ENCODE measurements at places on chromosomes 7 and 10.

DNA sequence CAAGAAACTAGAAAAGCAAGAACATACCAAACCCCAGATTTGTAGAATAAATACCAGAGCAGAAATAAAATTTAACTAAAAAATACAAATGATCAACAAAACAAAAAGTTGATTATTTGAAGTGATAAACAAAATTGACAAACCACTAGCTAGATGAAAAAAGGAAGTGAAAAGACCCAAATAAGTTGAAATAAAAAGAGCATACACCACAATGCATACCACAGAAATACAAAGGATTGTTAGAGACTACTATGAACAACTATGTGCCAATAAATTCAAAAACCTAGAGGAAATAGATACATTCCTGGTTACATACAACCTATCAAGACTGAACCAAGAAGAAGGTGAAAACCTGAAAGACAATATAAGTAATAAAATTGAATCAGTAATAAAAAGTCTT lies 333.4 kb downstream of the SH2D4B start:
- DNase-seq: no peak

DNA sequence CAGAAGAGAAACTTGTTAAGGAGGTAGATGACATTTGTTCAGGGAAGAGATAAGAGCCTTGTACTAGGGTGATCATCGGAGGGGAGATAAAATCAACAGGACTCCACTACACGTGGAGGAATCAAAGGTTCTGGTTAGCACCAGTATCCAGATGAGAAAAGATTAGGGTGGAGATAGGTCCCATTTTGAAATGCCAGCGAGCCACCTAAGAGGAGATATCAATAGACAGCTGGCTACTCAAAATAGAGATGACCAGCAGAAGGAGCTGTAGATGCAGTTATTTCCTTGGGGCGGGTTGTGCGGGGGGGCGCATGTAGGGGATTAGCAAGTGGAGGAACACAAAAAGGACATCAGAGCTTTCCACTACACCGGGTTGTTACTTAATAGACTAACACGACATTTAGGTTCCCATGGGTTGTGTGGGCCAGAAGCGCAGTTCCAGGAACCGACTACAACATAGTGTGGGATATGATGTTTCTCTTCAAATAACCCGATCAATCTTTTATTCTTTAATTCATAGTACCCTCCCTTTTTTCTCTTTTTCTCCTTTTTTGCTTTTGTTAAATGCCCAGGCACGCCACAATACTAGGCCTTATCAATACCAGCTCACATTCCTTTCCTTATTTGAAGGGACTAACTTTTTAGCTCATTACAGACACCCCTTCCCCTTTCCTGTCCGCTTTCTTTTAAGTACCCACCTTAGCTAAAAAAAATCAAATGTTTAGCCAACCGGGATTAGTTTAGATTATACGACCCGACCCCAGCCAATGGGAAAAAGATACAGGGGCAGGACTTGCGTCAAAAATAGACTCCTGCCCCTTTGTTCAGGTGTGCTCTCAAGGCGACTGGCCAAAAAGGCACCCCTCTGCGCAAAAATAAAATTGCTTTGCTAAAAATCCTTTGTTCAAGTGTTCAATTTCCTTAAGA lies 2.0 kb upstream of the KIF11 start:
- peak; percentile 8 for DNase-seq

- no peak for DNase-seq
Observed at GRCh38 chr7:74399006-74399405, 54.7 kb upstream of the GTF2IRD1 start.

GRCh38 chr7:80772347-80772993 lies 134.0 kb downstream of the CD36 start:
- DNase-seq: no peak

GRCh38 chr7:111676811-111677210 lies 114.5 kb upstream of the IMMP2L start:
- DNase-seq: no peak

DNA sequence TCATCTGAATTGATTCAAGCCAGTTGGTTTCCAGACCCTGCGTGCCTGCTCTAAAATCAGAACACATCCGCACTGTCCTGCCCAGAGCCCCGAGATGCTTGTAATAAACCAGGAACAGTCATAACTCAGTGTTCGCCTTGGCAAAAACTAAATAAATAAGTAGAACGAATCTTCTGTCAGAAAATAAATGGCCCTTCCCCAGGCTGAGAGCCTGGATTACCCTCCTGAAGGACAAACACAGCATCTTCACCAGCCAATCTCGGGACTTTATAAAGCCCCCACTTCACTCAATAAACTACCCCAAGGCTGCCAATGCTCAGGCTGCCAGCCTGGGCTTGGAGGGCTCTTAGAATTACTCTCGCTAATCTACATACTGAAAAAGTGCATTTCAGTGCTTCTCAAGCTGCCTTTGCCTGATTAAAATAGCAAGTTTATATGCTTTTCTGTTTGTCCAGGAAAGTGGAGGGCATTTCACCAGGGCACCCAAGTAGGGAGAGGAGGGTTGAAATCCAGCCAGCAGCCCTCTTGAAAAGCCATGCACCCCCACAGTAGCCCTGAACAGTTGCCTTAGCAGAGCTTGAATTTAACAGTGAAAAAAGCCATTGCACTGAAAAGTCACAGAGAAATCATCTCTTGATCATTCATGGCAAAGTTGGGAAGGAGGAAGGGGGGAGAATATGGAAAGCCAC lies 136.6 kb downstream of the CALN1 start:
- no peak for DNase-seq

DNA sequence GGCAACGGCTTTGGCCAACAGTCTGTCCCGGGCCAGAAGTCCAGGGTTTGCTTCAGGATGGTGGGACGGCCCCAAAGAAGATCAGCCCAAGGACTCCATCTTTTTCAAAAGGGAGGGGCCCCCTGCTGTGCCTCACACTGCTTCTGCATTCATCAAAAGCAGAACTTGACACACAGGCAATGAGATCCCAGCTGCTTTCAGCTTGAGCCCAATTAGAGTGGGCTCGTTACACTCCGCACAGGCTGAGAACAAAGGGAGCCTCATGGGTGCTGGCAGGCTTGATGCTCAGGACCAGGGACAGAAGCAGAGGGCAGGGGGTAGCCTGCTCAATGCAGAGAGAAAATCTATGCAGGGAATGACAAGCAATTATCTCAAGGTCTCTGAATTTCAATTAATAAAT lies 45.5 kb downstream of the VOPP1 start:
- no peak for DNase-seq

DNA sequence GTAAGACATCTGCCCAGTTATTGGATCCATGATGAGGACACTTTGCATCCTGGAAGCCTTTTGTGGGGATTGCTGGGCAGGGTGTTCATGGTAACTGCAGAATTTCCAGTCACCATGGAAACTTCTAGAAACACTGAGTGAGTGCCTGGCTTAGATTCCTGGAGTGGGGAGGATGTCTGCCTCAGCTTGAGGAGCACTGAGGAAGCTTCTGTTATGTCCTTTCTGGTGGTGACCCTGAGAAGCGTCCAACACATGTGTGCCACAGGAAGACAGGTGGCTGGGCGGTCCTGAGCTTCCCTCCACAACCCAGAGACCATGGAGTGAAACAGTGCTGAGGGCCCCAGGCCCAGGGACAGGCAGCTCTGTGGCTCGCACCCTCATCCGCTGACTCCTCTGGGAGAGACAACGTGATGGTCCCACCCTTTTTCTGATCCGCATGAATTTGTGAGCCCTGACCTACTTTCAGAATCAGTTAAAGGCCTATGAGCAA lies 191.8 kb upstream of the CXCL12 start:
- DNase-seq: no peak

GRCh38 chr7:16515785-16516685 lies 10.6 kb upstream of the LRRC72 start:
- DNase-seq: no peak

GRCh38 chr10:124694481-124695220 lies 49.5 kb downstream of the FAM53B start:
- DNase-seq: no peak

- no peak for DNase-seq
Observed at GRCh38 chr7:1669064-1669951, 769 bp upstream of the ELFN1 start.

- no peak for DNase-seq
Observed at GRCh38 chr10:133231946-133232574, 2.0 kb downstream of the UTF1 start.

GRCh38 chr10:119737823-119738222 lies 12.0 kb downstream of the INPP5F start:
- no peak for DNase-seq

DNA sequence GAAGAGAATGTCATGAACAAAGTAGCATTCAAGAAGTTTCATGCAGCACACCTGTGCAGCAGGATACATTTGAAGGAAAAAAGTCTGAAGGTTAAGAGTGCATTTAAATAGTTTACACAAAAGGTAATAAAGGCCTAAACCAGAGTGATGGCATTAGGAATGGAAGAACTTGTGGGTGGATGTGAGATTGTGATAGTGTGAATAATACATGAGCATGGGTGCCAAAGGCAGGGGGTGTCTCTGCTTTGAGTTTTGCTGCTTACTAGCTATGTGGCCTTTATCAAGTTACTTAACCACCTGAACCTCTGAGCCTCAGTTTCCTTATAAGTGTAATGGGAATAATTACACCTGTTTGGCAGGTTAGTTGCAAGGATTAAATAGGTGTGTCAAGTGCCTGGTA lies 21.0 kb downstream of the AGK start:
- no peak for DNase-seq

GRCh38 chr10:101856626-101857025 lies 13.0 kb upstream of the KCNIP2 start:
- DNase-seq: no peak

DNA sequence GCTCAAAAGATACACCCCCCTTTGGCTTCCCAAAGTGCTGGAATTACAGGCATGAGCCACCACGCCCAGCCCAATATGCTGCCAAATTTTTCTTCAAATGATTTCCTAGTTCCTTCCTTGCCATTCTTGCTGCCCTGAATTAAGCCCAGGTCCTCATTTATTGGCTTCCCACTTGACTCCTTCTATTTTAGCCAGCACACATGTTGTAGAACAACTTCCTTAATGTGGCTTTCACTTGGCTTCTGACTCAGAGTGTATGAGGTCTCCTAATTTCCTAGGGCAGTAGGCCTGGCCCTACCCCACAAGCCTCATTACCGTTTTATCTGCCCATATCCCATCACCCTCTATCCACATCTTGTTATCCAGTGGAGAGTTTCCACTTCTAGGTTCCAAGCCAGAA lies 21.8 kb upstream of the HIPK2 start:
- DNase-seq: no peak

- no peak for DNase-seq
Observed at GRCh38 chr10:79063661-79064492, 4.9 kb upstream of the ZMIZ1 start.

DNA sequence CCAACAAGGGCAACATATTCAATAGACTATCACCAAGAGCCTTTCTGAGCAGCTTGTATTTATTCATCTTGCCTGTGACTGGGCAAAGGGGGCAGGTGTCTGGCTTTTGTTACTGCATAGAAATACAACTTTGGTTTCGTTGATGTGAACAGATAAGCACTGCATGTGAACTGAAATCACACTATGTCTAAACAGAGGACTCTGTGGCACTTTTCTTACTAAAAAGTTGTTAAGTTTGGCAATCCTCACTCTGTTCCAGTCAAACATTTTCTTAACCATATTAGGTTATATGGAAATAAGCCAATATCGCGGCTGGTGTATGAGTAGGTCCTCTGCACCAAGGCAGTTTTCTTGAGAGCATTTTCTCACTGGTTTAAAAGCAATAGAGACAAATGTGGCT lies 48.5 kb downstream of the CALD1 start:
- no peak for DNase-seq

- DNase-seq: no peak
Observed at GRCh38 chr7:131011976-131012375, 278.0 kb upstream of the KLF14 start.

GRCh38 chr7:69504733-69505420 lies 93.4 kb upstream of the AUTS2 start:
- DNase-seq: no peak

DNA sequence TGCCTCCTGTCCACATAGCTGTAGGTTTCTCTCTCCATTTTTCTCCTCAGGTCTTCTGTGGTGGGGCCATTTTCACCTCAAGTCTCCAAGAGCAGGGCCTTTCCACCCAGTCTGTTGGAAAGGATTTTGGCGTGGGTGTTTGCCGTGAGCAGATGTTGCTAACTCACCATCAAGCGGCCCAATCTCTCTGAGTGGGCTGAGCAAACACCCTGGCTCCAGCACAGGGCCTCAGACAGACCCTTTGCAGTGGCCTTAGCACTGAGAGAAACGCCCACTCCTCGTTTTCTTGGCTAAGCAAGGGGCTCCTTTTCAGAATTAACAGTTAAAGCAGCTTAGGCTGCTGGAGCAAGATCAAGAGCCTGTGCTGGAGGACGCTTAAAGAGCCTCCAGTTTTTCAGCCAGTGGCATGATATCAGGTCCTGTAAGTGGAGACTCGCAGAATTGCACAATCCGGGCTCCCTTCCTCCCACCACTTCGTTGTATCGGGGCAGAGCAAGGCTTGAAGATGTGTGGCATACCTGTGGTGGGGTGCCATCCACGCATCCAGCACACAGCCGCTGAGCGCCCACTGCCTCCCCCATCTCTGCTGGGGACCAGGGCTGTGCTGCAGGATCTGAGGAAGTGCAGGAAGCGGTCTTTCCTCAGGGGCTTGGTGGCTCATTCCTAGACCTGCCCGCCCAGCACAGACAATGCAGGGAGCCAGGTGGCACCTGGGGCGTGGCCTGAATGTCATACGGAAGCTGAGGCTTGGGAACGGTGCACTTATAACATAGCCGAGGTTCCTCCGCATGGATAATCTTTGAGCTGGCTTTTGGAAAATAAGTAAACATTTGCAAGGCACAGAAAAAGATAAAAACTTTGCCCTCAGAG lies 142.7 kb downstream of the ADARB2 start:
- no peak for DNase-seq

GRCh38 chr7:148204639-148205304 lies 385.8 kb upstream of the C7orf33 start:
- DNase-seq: no peak

GRCh38 chr7:80603940-80604339 lies 34.5 kb upstream of the CD36 start:
- no peak for DNase-seq

GRCh38 chr10:132264966-132265889 lies 42.5 kb downstream of the STK32C start:
- no peak for DNase-seq

GRCh38 chr7:48041653-48041970 lies 6.3 kb downstream of the C7orf57 start:
- no peak for DNase-seq

DNA sequence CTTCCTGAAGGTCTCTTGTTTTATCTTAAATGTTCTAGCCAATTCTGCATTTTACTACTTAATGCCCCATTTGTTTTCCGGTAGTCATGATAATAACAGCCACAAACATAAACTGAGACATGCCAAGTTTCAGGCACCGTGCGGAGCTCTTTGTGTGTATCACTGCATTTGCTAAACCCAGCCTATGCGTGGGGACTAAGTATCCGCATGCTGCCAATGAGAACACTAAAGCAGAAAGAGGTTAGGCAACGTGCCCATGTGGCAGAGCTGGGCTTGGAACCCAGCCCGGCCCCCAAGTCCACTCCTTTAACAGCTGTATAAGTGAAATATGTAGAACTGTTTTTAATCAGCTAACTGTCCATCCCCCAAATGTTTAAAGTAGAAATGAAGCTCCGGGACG lies 54.1 kb downstream of the SLIT1 start:
- no peak for DNase-seq

- no peak for DNase-seq
Observed at GRCh38 chr7:32204361-32205018, 134.3 kb upstream of the PDE1C start.

All from stimulated activated CD4-positive, alpha-beta T cell treated with anti-CD3 and anti-CD28 coated beads, Interleukin-4, amount 100 ng/mL, for 1 hour (primary cell).